GM12892 (cell line): ENCODE measurements at places on chromosomes 12 and 14.

DNA sequence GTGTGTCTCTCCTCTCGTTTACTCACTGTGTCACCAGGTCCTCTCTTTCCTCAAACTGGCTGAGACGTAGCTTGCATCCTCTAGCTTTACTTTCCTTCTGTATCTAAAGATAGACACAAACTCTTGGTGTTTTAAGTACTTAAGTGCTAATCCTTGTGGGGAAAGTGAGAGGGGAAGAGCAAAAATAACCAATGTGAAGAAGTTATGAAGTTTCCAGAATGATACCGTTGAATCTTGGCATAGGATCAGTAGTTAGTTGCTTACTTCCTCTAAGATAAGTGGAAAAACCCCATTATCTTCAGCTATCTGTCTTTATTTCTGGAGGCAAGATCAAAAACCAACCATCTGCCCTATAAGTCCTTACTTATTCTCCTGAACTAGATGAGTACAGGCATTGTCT is 10.6 kb downstream of the FAR2 start:
- DNase-seq: no peak

- DNase-seq: no peak
Observed at GRCh38 chr14:56136571-56137452, 18.6 kb downstream of the PELI2 start.

- DNase-seq: no peak
Observed at GRCh38 chr12:27303139-27304111, 29.2 kb upstream of the BMAL2 start.

DNA sequence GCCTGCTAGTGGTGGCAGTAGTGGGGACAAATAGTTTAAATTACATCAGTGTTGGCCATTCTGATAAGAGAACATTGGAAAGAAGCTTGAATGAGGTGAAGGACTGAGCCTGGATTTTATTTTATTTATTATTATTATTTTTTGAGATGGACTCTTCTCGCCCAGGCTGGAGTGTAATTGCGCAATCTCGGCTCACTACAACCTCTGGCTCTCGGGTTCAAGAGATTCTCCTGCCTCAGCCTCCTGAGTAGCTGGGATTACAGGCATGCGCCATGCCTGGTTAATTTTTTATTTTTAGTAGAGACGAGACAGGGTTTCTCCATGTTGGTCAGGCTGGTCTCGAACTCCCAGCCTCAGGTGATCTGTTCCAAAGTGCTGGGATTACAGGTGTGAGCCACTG is 739.4 kb downstream of the AACS start:
- DNase-seq: no peak

- DNase-seq: no peak
Observed at GRCh38 chr14:80047761-80048160, 163.5 kb downstream of the DIO2 start.

DNA sequence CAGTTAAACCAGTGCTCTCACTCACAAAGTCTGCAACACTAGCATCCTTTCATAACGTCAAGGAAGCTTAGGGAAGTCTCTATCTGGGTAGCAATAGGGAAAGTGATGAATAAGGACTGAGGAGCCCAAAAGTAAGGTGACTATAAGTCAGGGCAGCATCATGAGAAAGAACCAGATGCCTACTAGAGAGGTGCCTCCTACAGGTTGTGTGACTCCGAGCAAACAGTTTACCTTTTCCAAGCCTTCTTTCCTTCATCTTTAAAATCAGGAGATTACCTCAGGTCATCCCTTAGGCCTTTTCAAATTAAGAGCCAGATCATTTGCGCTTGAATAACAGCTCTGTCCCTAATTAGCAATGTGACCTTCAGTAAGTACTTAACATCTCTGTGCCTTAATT is 40.2 kb downstream of the RTN1 start:
- no peak for DNase-seq

- DNase-seq: no peak
Observed at GRCh38 chr14:103833711-103834110, 13.7 kb downstream of the PPP1R13B start.

DNA sequence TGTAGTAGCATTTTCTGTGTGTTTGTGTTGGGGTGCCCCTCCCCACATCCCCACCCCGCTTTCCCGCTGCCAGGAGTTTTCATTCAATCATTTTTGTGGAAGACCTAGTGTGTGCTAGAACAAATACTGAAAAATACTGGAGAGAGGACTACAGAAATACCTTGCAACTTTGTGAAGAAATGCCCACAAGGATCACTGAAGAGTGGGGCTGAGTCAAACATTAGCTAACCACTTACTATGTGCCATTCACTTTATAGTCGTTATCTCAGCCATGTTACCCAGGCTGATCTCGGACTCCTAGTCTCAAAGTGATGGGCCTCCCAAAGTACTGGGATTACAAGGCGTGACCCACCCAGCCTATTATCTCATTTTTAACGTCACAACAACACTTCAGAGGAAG is 559 bp upstream of the LMBR1L start:
- no peak for DNase-seq

DNA sequence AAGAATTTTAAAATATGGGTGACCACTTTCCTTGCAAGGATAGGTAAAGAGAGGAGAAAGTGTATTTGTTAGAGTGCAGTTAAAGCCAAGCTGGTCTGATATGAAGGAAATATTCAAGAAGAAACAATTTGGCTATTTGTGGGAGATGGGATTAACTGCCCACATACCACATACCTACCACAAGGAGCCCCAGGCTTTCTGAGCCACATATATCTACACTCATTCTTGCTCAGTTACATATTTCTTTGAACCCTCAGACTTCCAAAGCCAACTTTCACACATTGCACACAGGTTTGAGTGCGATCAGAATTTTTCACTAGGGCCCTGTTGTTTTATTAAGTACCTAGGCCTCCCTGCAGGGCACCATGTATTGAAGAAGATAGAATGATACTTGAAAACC is 330.2 kb downstream of the ZFP36L1 start:
- DNase-seq: no peak

- no peak for DNase-seq
Observed at GRCh38 chr14:59225281-59225680, 36.8 kb downstream of the DAAM1 start.

DNA sequence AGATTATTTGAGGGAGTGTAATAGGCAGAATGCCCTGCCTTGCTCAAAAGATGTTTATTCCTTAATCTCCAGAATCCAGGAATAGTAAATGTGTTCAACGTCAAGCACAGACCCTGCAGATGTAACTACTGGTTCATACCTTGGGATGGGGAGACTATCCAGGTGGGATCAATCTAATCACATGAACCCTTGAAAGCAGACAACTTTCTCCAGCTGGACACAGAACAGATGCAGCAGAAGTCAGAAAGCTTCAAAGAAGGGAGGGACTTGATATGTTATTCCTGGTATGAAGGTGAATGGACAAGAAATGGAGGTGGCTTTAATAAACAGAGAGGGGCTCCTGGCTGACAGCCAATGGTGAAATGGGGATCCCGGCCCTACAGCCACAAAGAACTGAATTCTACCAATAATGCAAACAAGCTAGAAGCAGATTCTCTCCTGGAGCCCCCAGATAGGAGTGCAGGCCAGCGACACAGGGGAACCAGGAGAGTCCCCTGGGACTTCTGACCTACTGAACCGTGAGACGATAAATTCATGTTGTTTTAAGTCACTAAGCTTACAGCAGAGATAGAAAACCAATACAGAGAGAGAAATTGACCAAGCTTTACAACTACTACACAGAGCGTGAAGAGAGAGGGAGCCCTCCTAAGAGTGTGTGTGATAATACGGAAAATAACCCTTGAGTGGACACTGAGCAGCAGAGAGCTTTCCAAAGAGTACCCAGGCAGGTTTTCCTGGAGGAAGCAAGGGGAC is 133.5 kb upstream of the TMEM132C start:
- no peak for DNase-seq

GRCh38 chr14:100748944-100749343 is 22.3 kb downstream of the DLK1 start:
- no peak for DNase-seq

GRCh38 chr12:109047081-109047805 is 5.1 kb upstream of the USP30 start:
- DNase-seq: no peak
